ENCODE measurements at places on chromosomes 4 and X.

- no peak for DNase-seq
These were observed 94.1 kb upstream of the GALNT7 start for GRCh38 chr4:173074501-173074946.

DNA sequence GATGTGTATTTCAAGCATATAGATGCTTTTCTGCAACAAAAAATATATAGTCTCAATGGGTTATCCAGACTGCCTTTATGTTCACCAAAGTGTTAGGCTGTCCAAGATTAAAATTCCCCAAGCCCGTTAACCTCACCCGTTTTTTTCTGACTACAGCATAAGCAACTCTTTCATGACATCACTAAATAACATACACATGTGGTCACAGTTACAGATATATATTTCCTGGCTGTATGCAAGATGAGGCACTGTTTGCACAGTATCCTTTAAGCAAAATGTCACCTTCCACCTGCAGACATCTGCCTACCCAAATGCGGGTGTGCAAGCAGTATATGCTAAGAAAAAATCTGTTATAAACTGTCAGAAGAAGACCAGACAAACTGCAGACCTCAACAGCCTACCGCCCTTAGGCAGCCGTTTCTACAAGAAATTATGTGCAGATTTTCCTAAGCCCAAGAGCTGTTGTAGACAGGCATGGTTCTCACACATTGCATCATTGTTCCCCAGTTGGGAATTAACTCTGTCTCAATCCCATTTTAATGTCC is 183.1 kb upstream of the MXRA5 start:
- DNase-seq, result no peak

DNA sequence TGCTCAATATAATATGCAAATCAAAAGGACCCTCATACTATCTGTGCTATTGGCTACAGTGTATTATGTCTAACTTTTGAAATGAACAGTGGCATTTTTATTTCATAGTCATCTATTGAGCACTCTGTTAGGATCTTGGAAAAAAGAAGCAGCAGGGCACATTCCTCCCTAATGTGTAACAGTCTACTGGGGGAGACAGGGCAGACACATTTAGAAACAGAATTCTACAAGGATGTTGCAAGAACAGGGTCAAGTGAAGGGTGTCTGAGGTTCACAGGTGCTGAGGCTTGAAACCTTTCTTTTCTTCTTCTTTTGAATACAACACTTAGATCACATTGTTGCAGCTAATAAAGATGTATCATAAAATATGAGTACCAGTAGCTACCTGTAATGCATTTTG is 129.7 kb upstream of the SLC4A4 start:
- no peak for DNase-seq

DNA sequence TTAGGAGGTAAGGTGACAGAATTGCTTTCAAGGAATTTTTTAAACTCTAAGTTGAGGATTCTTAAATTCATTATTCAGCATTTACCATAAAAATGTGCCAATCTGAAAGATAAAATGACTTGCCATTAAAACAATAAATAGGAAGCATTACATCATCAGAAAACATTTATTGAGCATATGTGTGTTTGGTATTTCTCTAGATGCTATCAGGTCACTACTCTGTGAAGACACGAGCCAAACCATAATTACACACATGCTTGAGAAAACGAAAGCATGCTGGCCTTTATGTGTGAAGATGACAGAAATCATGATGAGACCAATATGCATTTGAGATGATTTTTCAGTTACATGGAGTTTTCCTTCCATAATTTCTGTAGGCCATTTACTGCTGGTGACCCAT is 12.3 kb upstream of the IL21 start:
- no peak for DNase-seq

DNA sequence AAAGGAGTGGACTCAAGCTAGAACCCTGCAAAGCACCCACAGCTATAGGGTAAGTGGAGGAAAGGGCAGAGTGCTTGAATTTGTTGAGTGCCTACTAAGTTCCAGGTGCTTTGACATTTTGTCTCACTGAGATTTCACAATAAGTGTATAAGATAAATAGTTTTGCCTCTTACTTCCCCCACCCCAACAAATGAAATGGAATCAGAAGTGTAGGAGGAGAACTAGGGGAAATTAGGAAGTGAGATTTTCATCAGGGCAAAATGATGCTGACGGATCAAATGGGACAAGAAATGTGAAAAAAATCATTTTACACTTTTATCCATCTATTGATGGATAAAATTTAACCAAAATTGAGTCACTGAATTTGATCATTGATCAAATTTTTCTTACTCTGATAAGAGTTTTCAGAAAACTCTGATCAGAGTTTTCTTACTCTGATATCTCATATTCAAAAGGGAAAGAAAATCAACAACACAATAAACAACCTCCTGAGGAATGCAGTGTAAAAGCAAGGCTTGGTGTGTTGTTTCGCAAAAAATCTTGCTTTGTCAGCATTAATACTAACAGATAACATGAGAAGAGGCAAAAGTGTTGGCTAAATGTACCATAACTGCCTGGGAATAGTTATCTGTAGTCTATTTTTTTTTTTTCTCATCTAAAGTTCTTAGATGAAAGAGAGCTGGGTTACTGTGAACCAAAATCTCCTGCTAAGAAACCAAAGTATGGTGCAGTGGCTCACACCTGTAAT is 24.9 kb downstream of the PLAC8 start:
- no peak for DNase-seq
